Activated CD4-positive, alpha-beta memory T cell treated with anti-CD3 and anti-CD28 coated beads for 36 hours (primary cell): ENCODE measurements at places on chromosomes 1 and 21.

GRCh38 chr1:81950591-81951244 lies 150.0 kb downstream of the ADGRL2 start:
- H3K36me3 ChIP-seq = no peaks in the 10 kb centered on the region
- H3K27me3 ChIP-seq = no peaks in the 10 kb centered on the region
- no peaks in the 10 kb centered on the region for H3K4me1 ChIP-seq
- DNase-seq = no peak
- H3K27ac ChIP-seq = no peak overlapping the region
- no peak overlapping the region for H3K4me3 ChIP-seq

GRCh38 chr1:154174654-154175053 lies 17.2 kb downstream of the TPM3 start:
- no peak overlapping the region for H3K27ac ChIP-seq
- no peak overlapping the region for H3K4me3 ChIP-seq
- no peak for DNase-seq
- H3K27me3 ChIP-seq = no peaks in the 10 kb centered on the region
- peaks cover 68% of the 10 kb centered on the region for H3K36me3 ChIP-seq

GRCh38 chr1:154747380-154747739 lies 122.7 kb downstream of the KCNN3 start:
- H3K36me3 ChIP-seq = no peaks in the 10 kb centered on the region
- H3K27me3 ChIP-seq = peaks cover under 1% of the 10 kb centered on the region
- peak overlapping the region; percentile 58 for H3K4me3 ChIP-seq
- H3K27ac ChIP-seq = peak overlapping the region; percentile 83
- DNase-seq = no peak
- H3K4me1 ChIP-seq = peaks cover 65% of the 10 kb centered on the region

- DNase-seq = peak; percentile 39
- no peak overlapping the region for H3K27ac ChIP-seq
- no peak overlapping the region for H3K4me3 ChIP-seq
- H3K27me3 ChIP-seq = peaks cover 28% of the 10 kb centered on the region
- no peaks in the 10 kb centered on the region for H3K36me3 ChIP-seq
Measured at GRCh38 chr1:209207701-209208286, 375.7 kb upstream of the CAMK1G start.

GRCh38 chr1:212487774-212488435 lies 55.2 kb downstream of the NENF start:
- no peaks in the 10 kb centered on the region for H3K27me3 ChIP-seq
- no peak overlapping the region for H3K4me3 ChIP-seq
- H3K4me1 ChIP-seq = peaks cover 7% of the 10 kb centered on the region

DNA sequence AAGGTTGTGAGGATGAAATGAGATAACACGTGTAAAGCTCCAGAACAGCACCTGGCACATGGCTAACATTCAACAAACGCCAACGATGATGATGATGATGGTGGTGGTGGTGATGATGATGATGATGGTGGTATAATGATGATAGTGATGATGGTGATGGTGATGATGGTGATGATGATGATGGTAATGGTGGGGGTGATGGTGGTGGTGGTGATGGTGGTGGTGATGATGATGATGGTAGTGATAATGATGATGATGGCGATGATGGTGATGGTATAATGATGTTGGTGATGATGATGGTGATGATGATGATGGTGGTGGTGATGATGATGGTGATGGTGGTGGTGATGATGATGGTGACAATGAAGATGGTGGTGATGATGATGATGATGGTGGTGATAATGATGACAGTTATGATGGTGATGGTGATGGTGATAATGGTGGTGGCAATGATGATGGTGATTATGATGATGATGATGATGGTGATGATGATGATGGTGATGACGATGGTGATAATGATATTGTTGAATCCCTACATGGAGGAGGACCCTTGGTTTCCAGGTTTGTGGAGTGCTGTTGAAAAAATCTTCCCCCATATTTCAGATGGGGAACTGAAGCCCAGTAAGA lies 54.1 kb downstream of the DMRTA2 start:
- H3K4me3 ChIP-seq = no peak overlapping the region
- H3K4me1 ChIP-seq = peaks cover 3% of the 10 kb centered on the region
- no peaks in the 10 kb centered on the region for H3K36me3 ChIP-seq
- no peak for DNase-seq
- peaks cover 21% of the 10 kb centered on the region for H3K27me3 ChIP-seq

DNA sequence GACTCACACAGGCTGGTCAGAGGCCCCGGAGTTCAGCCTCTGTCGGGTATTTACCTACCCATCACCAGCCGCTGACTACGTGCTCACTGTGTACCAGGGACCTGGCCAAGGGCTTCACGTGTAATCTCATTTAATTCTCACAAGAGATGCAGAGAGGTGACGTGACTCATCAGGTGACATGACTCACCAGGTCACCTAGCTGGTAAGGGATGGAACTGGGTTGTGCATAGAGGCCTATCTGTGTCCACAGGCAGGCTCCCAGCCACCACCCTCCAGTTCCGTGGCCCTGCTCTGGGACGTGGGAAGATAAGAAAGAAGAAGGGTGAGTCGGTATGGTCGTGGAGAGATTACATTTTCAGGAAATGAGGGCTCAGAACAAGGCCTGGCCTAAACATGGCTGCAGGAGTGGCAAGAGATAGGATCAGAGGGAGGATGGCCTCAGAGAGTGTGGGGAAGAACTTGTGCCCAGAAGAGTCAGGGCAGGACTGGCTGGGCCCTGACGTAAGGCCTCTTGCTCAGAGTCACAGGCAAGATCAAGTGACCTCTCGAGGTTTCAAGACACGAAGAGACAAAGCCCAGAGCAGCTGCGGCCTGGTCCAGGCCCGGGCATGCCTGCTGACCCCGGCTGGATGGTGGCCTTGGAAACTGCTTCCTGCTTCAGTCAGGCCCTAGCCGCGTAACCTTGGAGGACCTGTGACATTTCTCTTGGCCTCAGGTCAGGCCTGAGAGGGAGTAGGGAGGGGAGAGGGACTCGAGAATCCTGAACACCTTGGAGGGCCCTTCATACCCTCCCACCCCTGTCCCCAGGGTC lies 52.7 kb upstream of the WASF2 start:
- DNase-seq = peak; percentile 72
- no peaks in the 10 kb centered on the region for H3K36me3 ChIP-seq
- no peak overlapping the region for H3K4me3 ChIP-seq

- no peaks in the 10 kb centered on the region for H3K27me3 ChIP-seq
- H3K27ac ChIP-seq = no peak overlapping the region
- H3K4me3 ChIP-seq = no peak overlapping the region
Measured at GRCh38 chr1:16318555-16318954, 33.7 kb downstream of the FBXO42 start.

- H3K4me3 ChIP-seq = no peak overlapping the region
- H3K27me3 ChIP-seq = peaks cover 3% of the 10 kb centered on the region
- H3K27ac ChIP-seq = peak overlapping the region; percentile 9
Measured at GRCh38 chr1:151494741-151495281, 16.4 kb upstream of the CGN start.

- peaks cover 51% of the 10 kb centered on the region for H3K36me3 ChIP-seq
- no peaks in the 10 kb centered on the region for H3K27me3 ChIP-seq
- no peak for DNase-seq
- H3K4me3 ChIP-seq = no peak overlapping the region
- peak overlapping the region; percentile 42 for H3K27ac ChIP-seq
Measured at GRCh38 chr1:77948841-77949424, 29.9 kb downstream of the FUBP1 start.

- no peaks in the 10 kb centered on the region for H3K36me3 ChIP-seq
- no peak overlapping the region for H3K27ac ChIP-seq
- H3K27me3 ChIP-seq = no peaks in the 10 kb centered on the region
Measured at GRCh38 chr1:119556423-119556822, 49.4 kb downstream of the HSD3B1 start.

DNA sequence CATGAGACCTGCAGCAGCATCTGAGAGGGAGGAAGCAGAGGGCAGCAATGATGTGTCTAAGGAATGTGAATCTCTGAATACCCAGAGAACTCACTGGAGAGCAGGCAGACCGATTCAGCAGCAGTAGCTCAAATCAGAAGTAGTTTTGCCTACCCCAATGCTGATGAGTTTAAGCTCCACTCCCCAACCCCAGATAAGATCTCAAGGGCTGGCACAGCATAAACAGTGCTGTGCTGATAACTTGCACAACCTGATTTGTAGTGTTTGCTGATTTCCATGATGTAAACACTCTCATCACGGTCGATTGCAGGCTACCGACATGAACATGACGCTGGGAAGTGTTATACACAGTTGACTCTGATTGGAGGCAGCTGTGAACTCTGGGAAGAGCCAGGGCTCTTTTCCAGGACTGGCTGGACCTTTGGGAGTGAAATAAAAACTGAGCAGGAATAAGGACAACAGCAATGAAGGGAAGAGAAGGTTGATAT lies 11.2 kb upstream of the HMGCS2 start:
- H3K4me3 ChIP-seq = no peak overlapping the region
- DNase-seq = no peak
- H3K36me3 ChIP-seq = no peaks in the 10 kb centered on the region
- H3K27me3 ChIP-seq = peaks cover 1% of the 10 kb centered on the region
- H3K27ac ChIP-seq = no peak overlapping the region

DNA sequence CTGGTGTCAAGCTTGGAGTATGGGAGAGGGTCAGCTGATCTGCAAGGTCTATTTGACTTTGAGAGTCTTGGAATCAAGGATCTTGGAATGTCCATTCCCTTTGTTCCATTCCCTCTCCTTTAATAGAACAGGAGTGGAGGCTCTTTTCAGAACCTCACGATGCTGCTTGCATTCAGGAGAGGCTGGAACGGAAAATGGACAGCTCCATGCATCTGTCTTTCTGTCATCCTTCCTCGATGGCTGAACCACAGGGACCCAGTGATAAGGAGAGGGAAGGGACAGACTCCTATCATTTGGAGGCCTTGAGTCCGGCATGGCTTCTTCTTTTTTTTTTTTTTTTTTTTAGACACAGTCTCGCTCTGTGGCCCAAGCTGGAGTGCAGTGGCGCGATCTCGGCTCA lies 14.9 kb upstream of the LIN28A start:
- no peak overlapping the region for H3K27ac ChIP-seq
- no peak overlapping the region for H3K4me3 ChIP-seq
- no peak for DNase-seq
- H3K36me3 ChIP-seq = no peaks in the 10 kb centered on the region
- peaks cover 14% of the 10 kb centered on the region for H3K4me1 ChIP-seq

- no peak overlapping the region for H3K4me3 ChIP-seq
- peaks cover 16% of the 10 kb centered on the region for H3K36me3 ChIP-seq
- H3K27me3 ChIP-seq = no peaks in the 10 kb centered on the region
- peaks cover 80% of the 10 kb centered on the region for H3K4me1 ChIP-seq
Measured at GRCh38 chr1:111630567-111630966, 11.0 kb downstream of the RAP1A start.
